ENCODE measurements at places on chromosomes 5 and 9.

DNA sequence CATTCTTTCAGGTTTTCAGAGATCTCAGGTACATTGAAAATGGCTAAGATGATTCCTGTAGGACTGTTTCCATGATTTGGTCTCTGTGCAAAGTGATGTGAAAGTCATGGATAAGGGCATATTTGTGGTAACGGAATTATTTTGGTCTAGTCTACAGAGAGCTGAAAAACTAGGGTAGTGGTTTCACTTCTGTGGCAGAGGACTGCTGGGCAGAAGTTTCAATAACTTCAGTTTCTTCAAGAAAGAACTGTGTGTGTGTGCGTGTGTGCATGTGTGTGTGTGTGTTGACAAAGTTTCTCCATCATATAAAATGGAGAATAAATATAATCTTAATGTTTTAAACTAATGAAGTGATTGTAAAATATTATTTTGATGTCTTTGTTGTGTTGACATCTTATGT is 4.3 kb downstream of the CNOT8 start:
- DNase-seq = peak; percentile 41

- no peak for DNase-seq
These were observed 133.9 kb upstream of the ADRA1B start for GRCh38 chr5:159782197-159782994.

GRCh38 chr9:134034215-134035040 is 9.1 kb downstream of the BRD3OS start:
- DNase-seq = no peak

- DNase-seq = peak; percentile 7
These were observed 255.1 kb downstream of the MCTP1 start for GRCh38 chr5:95029569-95030366.

- peak; percentile 3 for DNase-seq
These were observed 8.7 kb upstream of the C5orf34 start for GRCh38 chr5:43523662-43524072.

DNA sequence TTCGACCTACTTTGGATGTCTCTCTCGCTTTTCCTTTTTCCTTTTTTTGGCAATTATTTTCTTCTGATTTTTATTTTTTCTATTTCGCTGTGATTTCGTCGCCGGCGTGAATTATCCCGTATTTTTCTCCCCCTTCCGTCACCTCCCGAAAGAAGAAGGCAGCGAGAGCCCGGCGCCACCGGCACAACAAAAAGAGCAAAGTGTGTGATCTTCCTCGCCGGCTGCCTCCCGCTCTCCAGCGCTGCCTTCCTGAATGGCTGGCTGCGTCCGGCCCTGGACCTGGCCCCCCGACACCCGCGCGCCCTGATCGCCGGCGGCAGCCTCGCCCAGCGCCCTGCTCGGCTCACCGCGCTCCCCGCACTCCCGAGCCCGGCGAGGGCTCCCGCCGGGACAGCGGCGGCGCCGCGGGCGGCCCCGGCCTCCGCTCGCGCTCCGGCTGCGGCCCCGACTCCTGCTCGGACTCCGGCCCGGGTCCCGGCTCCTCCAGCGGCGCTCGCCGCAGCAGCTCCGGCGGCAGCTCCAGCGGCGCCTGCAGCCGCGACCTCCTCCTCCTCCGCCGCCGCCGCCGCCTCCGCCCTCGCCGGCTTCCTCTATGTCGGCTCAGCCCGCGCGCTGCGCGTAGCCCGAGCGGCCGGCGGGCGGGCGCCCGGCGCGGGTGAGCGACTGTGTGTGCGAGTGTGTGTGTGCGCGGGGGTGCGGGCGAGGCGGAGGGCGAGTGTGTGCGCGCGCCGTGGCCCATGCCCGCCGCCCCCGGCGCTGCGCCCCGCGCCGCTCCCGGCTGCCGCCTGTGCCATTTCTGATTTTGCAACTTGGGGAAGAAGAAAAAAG is 960 bp downstream of the NR2F1 start:
- DNase-seq = peak; percentile 57

DNA sequence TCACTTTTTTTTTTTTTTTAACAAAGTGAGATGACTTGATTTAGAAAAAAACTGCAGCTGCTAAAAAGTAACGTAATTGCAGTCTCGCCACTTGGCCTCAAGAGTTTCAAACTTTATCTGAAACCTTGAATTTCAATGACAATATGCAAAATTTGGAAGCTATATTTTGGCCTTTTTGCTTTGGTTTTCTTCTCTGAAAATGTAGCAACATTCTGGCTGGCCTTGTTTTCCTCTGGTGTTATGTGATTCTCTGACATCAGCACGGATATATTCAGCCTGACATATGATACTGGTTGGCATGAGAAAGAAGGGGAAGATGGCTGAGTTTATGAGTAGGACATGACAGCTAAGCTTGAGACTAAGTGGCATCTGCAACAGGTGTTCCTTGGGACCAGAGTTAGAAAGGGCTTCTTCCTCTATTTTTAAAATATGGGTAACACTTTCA is 136.5 kb downstream of the MEF2C start:
- DNase-seq = no peak
